ENCODE measurements at places on chromosomes 11 and 22. TPM values are rescaled to one million over a fixed set of nuclear protein-coding genes. Genes with fewer than 3 reads are reported as not detected.

Gene GRM5
- total RNA-seq: not detected

Gene RBMXL2
- not detected for total RNA-seq

Gene SCN3B
- total RNA-seq: not detected

Gene XKR3
- total RNA-seq: not detected

Gene CREB3L1
- not detected for total RNA-seq

Gene PANX2
- not detected for total RNA-seq

Gene SAA2
- not detected for total RNA-seq

Gene TRAF6
- 21.7 TPM for total RNA-seq

Gene KCNE3
- total RNA-seq: not detected

Gene PICALM
- total RNA-seq: 123 TPM
